T-cell (primary cell): ENCODE measurements at places on chromosomes 6 and 20. TPM values are rescaled to one million over a fixed set of nuclear protein-coding genes. Genes with fewer than 3 reads are reported as not detected.

Gene ELOVL4
- 1.6 TPM for total RNA-seq

Gene BCAS1
- total RNA-seq: not detected

DNA sequence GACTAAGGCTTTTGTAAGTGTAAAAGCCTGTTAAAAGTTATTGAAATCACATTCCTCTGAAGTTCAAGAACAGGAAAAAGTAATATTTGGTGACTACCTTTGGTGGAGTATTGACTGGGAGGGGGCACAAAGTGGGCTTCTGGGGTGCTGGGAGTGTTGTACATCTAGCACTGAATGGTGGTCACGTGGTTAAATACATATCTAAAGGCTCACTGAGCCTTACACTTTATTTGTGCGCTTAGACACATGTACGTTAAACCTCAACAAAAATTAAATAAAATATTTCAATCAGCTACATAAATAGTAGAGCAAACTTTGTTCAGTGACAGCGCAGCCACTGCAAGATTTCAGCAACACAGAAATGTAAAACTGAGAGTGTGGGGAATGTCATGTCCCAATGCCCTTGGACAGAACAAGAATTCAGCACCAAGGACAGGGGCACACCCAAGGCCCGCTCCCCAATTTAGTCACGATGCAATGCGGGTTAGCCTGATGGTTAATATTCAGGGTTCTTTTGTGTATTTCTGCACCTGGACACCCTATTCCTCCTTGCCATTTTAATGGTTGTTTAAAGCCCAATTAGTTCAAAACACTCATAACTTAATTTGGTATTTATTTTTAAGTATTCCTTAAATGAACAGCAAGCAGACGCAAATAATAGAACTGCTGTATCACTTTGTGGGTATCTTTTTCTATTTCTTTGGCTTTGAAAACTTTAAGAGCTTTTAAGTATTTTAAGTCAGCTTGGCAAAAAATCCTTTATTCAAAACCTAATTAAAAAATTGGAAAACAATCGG is 37.4 kb downstream of the ANGPT4 start:
- no peaks in the 10 kb centered on the region for H3K4me1 ChIP-seq
- H3K27ac ChIP-seq: no peak overlapping the region
- DNase-seq: peak; percentile 12
- peaks cover 16% of the 10 kb centered on the region for H3K27me3 ChIP-seq

Gene LY6G6C
- total RNA-seq: not detected

DNA sequence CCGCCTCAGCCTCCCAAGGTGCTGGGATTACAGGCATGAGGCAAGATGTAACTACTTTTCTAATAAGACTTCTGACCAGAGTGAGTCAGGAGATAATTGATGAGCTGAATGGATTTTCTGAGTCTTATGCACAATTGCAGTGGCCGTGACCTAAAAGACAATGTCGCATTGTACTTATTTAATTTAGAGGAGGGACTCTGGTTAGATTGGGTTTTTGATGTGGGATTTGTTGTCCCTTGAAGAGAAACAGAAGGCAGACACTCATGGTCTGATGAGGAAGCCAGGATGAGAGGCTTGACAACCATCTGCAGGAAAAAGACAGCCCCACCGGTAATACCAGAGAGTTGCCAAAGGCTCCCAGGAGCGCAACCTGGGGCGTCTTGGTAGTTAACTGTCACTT is 68.0 kb downstream of the ISM1 start:
- no peak for DNase-seq
- H3K27ac ChIP-seq: no peak overlapping the region
- no peak overlapping the region for H3K4me3 ChIP-seq
- no peaks in the 10 kb centered on the region for H3K4me1 ChIP-seq

Gene PCMT1
- 63.1 TPM for total RNA-seq

DNA sequence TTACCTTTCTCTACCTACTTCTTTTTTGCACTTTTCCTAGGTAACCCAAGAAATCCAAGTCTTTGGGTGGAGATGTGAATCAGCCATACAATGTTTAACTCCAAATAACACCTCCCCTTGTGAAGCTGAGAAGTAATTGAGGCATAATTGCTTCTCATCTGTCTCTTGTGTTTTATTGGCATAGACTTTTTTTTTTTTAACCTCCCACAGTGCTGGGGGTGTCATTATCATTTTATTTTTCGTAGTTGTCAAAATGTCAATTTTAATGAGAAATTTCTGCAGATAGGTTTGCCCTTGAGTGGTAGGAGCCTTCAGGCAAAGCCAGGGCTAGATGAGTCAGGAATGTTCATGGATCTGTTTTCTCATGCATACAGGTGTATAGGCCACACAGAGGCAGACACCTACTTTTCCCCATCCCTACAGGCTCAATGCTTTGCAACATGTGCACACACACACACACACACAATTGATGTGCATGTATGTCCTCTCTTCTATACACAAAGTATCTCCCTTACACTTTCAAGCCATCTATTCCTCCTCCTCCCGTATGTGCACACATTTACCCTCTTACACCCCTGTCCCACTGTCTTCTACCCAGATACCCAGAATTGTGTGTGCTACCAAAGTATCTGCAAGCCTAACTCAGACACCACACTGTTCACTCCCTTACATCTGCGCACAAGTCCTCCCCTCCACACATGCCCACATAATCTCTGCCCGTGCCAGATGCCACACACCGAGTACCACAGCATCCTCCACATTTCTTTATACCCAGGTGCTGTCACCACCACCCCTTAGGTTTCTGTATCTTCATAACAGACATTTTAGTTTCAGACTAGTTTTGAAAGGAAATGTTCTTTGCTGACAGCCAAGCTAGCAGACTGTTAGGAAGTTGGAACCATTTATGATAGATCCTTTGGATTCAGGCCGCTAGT is 22.0 kb downstream of the RALY start:
- DNase-seq: no peak
- peaks cover 45% of the 10 kb centered on the region for H3K4me1 ChIP-seq
- H3K4me3 ChIP-seq: no peak overlapping the region
- no peaks in the 10 kb centered on the region for H3K36me3 ChIP-seq
- no peaks in the 10 kb centered on the region for H3K27me3 ChIP-seq

Gene FNDC11
- 0.38 TPM for total RNA-seq

DNA sequence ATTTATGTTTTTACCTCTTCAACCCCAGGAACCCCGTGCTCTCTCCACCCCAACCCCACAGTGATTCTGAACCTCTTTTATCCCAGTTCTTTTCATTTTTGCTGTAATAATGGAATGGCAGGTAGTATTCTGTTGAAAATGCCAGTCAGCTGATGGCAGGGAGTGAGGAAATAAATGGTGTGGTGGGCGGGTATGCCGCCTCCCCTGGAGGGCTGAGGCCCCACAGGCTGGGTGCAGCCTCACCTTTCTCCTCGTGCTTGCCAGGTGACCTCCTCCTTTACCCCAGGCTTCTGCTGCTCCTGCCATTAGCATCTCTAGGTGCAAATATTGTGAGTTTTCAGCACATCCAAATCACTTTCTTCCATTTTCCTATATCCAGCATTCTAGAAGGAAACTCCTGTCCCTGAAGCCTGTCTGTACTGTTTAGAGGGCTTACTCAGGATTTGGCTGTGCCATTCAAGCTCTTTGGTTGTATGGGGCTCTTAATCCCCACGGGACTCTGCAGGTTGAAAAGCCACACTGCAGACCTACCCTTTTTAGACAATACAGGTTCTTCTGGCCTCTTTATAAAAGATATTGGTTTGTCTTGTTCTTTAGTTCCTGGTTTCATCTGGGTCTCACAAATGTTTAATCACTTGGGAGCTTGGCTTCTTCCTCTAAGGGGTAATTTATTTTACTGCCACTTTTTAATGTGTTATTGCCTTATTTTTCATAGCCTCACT is 201.8 kb downstream of the JARID2 start:
- no peak overlapping the region for H3K27ac ChIP-seq
- peaks cover 26% of the 10 kb centered on the region for H3K4me1 ChIP-seq
- H3K36me3 ChIP-seq: no peaks in the 10 kb centered on the region
- no peak overlapping the region for H3K4me3 ChIP-seq
- no peak for DNase-seq
- no peaks in the 10 kb centered on the region for H3K27me3 ChIP-seq

- no peak overlapping the region for H3K27ac ChIP-seq
- no peak overlapping the region for H3K4me3 ChIP-seq
- DNase-seq: no peak
- H3K27me3 ChIP-seq: peaks cover 45% of the 10 kb centered on the region
- no peaks in the 10 kb centered on the region for H3K4me1 ChIP-seq
Observed at GRCh38 chr6:10424040-10424439, 9.2 kb upstream of the TFAP2A start.

Gene CRIP3
- 4.2 TPM for total RNA-seq

GRCh38 chr20:50329981-50330503 is 139.4 kb downstream of the CEBPB start:
- no peak overlapping the region for H3K27ac ChIP-seq
- no peak overlapping the region for H3K4me3 ChIP-seq
- no peaks in the 10 kb centered on the region for H3K4me1 ChIP-seq
- DNase-seq: no peak
- no peaks in the 10 kb centered on the region for H3K27me3 ChIP-seq

DNA sequence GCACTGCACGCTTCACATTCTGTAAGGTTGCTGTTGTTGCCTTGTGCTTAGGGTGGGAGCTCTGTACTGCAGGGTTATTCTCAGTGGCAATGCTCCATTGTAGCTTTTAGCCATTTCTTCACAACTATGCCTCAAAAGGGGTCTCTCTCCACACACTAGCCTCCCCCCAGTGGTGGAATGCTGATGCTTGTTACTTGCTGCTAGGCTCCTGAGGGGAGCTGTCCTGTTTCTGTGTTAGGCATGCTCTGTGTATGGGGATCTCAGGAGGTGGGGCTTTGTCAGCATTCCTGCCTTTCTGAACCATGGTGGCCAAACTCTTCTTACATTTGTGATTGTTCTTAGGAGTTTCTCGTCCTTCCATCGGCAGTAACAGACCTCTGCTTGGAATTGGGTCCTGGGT is 18.8 kb downstream of the TMEM170B start:
- no peak overlapping the region for H3K4me3 ChIP-seq
- H3K27me3 ChIP-seq: no peaks in the 10 kb centered on the region
- H3K27ac ChIP-seq: no peak overlapping the region
- H3K4me1 ChIP-seq: no peaks in the 10 kb centered on the region
- no peaks in the 10 kb centered on the region for H3K36me3 ChIP-seq

DNA sequence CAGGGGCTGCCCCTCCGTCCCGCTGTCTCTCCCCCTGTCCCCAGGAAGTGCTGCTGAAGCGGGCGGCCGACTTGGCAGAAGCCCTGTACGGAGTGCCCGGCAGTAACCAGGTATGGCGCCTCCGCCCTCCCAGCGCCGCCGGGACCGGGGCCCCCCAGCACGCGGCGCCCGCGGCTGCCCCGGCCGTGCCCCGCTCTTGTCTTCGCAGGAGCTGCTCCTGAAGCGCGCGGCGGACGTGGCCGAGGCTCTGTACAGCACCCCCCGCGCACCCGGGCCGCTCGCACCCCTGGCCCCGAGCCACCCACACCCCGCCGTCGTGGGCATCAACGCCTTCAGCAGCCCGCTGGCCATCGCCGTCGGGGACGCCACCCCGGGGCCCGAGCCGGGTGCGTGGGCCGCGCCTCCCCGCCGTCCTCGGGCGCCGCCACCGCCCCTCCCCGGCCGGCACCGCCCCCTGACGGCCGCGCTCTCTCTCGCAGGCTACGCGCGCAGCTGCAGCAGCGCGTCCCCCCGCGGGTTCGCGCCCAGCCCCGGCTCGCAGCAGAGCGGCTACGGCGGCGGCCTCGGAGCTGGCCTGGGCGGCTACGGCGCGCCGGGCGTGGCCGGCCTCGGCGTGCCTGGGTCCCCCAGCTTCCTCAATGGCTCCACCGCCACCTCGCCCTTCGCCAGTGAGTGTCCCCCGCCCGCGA is 48.4 kb downstream of the CPXM1 start:
- H3K4me3 ChIP-seq: peak overlapping the region; percentile 52
- H3K36me3 ChIP-seq: no peaks in the 10 kb centered on the region
- H3K27ac ChIP-seq: no peak overlapping the region
- H3K27me3 ChIP-seq: peaks cover 11% of the 10 kb centered on the region

Gene IP6K3
- not detected for total RNA-seq

DNA sequence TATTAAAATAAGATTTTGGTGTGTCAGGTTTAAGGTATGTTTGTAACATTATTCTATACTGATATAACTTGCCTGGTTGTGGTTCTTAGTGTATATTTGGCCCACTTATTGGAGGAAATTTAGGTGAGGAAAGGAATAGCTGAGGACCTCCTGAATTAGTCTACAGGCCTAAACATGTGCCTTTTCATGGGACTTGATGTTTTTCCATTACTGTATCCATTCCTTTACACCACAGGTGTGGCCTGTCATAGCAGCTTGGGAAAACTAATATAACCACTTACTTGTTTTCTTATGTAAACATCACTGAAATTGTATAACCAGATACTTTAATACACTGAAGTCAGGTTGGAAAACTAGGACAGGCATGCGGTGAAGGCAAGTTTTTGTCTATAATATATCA is 27.6 kb downstream of the BCKDHB start:
- H3K36me3 ChIP-seq: peaks cover 7% of the 10 kb centered on the region
- DNase-seq: no peak
- H3K4me1 ChIP-seq: no peaks in the 10 kb centered on the region
- H3K27ac ChIP-seq: no peak overlapping the region
- no peaks in the 10 kb centered on the region for H3K27me3 ChIP-seq
- no peak overlapping the region for H3K4me3 ChIP-seq

Gene FOXQ1
- not detected for total RNA-seq
